Stimulated activated CD8-positive, alpha-beta memory T cell treated with anti-CD3 and anti-CD28 coated beads, Interleukin-12 subunit alpha, Interleukin-12 subunit beta, amount 100 ng/mL, for 4 hours (primary cell): ENCODE measurements at places on chromosomes 11 and 22.

DNA sequence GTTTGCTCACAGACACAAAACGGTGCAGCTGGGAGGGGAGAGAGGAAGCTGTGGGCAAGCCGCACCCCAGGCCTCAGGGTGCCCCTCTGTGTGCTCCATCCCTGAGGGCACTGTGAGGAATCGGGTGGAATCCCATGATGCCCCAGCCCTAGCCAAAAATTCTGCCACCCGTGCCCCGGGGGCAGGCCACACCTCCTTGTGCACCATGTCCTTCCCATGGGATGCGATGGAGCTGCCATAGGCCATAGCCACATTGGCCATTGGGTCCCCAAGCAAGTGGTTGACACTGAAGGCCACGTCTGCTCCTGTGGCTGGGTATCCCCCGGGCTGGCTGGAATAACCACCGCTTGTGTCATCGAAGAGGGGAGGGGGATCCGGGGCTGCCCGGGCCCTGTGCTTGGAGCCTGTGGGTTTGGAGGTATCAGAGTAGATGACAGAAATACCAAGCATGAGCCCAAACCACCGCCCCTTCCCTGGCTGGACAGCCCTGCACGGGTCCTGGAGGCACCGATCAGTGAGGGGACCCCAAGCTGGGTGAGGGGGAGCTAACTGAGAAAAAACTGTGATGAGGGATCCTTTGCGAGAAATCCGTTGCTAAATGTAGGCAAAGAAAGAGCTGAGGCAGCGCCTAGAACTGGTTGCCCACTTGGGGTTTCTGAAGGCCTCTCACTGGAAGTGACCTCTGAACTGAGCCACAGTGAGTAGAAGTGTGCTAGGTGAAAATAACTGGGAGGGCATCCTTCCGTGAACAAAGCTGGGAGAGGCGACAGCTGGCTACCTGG, 863 bp downstream of the YIF1A start:
- no peak for DNase-seq

DNA sequence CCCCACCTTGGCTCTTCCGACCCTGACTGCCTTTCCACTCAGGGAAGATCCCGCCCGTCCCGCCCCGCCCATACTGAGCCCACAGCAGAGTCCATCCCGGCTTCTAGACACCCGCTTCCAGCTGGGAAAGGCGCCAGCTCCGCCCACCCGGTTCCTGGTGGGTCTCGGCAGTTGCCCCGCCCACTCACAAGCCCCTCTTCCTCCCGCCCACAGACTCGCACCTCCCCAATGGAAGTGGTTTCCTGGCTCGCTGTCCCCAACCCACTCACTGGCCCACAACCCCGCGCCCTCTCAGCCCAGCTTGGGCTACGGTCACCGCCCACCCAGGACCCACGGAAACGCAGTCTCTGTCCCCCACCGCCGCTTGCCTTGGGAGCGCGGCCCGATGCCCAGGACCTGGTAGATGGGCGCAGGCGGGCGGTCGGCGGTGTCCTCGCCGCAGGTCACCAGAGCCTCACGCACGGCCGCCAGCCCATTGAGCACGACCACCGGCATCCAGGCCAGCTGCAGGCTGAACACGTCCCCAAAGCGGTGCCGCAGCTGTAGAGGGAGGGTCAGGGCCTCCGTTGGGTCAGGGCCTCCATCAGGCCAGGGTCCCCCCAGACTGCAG, 22.2 kb upstream of the CYP2D6 start:
- no peak for DNase-seq

DNA sequence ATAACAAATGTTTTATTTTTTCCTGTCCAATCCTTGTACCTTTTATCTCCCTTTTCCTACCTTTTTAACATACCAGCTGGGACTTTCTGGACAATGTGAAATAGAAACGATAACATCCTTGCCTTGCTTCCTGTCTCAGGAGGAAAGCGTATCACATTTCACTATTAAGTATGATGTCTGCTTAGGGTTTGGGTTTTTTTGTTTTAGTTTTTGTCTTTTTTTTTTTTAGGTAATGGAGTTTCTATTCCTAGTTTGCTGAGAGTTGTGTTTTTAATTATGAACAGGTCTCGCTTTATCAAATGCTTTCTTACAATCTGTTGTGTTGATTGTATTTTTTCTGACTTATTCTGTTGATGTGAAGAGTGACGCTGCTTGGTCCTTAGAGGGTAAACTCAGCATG, 64.2 kb upstream of the KCNQ1OT1 start:
- DNase-seq, result no peak

GRCh38 chr22:42926104-42926503, 69.0 kb upstream of the ARFGAP3 start:
- no peak for DNase-seq

- DNase-seq, result peak; percentile 81
Measured at GRCh38 chr11:68751331-68751856, at the start of gene TESMIN. Gene TESMIN (minus strand): TSS chr11:68751520. CDS start chr11:68750660, 860 bp downstream.
